ENCODE measurements at places on chromosomes 2 and 18. TPM values are rescaled to one million over a fixed set of nuclear protein-coding genes. Genes with fewer than 3 reads are reported as not detected.

The KLF11 gene
- 16.2 TPM for total RNA-seq

The PLEK gene
- 39.9 TPM for total RNA-seq

The MAL gene
- not detected for total RNA-seq

- peaks cover 9% of the 10 kb centered on the region for H3K4me1 ChIP-seq
- no peaks in the 10 kb centered on the region for H3K36me3 ChIP-seq
- no peak overlapping the region for H3K27ac ChIP-seq
- H3K4me3 ChIP-seq = no peak overlapping the region
These were observed 62.7 kb upstream of the KIF5C start for GRCh38 chr2:148812306-148812705.

- H3K36me3 ChIP-seq = no peaks in the 10 kb centered on the region
- H3K27me3 ChIP-seq = no peaks in the 10 kb centered on the region
- no peak overlapping the region for H3K4me3 ChIP-seq
- H3K4me1 ChIP-seq = peaks cover 20% of the 10 kb centered on the region
- H3K27ac ChIP-seq = no peak overlapping the region
These were observed 273.4 kb downstream of the EIPR1 start for GRCh38 chr2:3104261-3104660.

DNA sequence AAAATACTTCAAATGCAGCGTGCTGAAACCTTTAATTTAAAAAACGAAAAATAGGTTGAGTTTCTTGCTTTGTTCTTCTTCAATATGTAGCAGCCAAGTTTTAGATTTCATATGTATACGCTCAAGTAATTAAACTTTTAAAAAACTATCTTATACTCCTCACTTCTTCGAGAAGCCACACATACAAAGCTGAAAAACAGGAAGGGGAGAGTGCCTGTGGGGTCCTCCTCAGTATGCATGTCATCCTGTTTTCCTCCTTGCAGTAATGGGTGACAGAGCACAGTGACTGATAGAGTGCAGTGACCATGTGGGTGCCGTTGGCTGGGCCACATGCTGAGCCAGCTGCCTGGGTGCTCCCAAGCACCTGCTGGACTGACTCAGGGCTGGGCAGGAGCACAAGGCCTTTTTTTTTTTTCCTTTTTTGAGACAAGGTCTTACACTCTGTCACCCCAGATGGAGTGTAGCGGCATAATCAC is 33.3 kb downstream of the UXS1 start:
- peak overlapping the region; percentile 50 for H3K4me3 ChIP-seq
- peaks cover 68% of the 10 kb centered on the region for H3K4me1 ChIP-seq
- H3K27ac ChIP-seq = peak overlapping the region; percentile 92

DNA sequence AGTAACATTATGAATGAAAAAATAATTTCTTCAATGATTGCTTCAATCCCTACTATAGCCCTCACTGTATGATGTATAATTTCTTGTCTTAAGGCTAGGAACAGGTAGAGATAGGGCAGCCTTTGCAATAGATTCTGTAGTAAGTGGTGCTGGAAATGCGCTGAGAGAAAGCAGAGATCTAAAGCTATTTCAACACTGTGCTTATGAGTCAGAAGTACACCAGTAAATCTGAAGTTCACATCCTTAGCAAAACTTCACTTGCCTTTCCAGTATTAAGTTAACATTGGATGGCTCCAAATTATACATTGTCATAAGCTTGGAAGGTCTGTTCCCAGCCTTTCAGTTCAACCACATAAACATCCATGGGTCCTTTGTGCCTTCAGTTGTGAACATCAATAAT is 178.2 kb upstream of the EPHA4 start:
- DNase-seq = no peak
- no peak overlapping the region for H3K27ac ChIP-seq
- no peaks in the 10 kb centered on the region for H3K36me3 ChIP-seq
- H3K4me3 ChIP-seq = no peak overlapping the region
- H3K27me3 ChIP-seq = no peaks in the 10 kb centered on the region
- no peaks in the 10 kb centered on the region for H3K4me1 ChIP-seq

- H3K27ac ChIP-seq = no peak overlapping the region
- no peaks in the 10 kb centered on the region for H3K4me1 ChIP-seq
- no peaks in the 10 kb centered on the region for H3K36me3 ChIP-seq
- DNase-seq = no peak
- no peak overlapping the region for H3K4me3 ChIP-seq
- H3K27me3 ChIP-seq = peaks cover 15% of the 10 kb centered on the region
These were observed 34.7 kb downstream of the TPO start for GRCh38 chr2:1448009-1448408.

- no peak for DNase-seq
- H3K27ac ChIP-seq = peak overlapping the region; percentile 92
- H3K4me3 ChIP-seq = peak overlapping the region; percentile 41
- H3K36me3 ChIP-seq = no peaks in the 10 kb centered on the region
- H3K27me3 ChIP-seq = no peaks in the 10 kb centered on the region
These were observed 78.3 kb downstream of the MBP start for GRCh38 chr18:77054288-77054605.

DNA sequence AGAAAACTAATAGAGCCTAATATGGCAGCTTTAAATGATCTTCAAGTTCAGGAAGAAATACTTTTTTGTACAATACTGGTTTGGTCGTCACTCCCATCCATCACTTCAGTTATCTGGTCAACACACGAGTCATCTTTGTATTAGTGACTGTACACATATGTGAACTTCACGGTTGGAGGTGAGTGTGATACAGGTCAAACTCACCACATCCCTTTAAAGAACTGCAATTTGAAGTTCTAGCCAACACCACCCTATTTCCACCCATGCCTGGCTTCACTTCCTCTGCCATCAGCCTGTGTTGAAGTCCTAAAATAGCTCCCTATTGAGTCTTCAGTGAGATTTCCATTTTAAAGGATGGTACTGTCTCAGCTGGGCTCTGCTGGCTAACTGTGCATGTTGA is 361.9 kb downstream of the TXNL1 start:
- H3K4me1 ChIP-seq = peaks cover 17% of the 10 kb centered on the region
- no peak for DNase-seq
- no peak overlapping the region for H3K4me3 ChIP-seq
- H3K27me3 ChIP-seq = no peaks in the 10 kb centered on the region
- no peaks in the 10 kb centered on the region for H3K36me3 ChIP-seq

Measured in B cell (primary cell).